Vagina (tissue), 2 donors: ENCODE measurements at places on chromosomes 3 and 15. TPM values are rescaled to one million over a fixed set of nuclear protein-coding genes. Genes with fewer than 3 reads are reported as not detected.

DNA sequence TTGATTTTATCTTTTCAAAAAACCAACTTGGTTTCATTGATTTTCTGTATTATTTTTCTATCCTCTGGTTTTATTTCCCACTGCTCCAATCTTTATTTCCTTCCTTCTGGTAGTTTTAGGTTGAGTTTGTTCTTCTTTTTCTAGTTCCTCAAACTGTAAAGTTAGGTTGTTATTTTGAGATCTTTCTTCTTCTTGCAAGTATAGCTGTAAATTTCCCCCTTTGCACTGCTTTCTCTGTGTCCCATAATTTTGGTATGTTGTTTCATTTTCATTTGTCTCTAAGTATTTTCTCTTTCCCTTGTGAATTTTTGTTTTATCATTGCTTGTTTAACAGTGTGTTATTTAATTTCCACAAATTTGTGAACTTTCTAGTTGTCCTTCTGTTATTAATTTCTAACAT, 120.0 kb downstream of the PLD1 start:
- peaks cover 11% of the 10 kb centered on the region for H3K36me3 ChIP-seq
- no peaks in the 10 kb centered on the region for H3K27me3 ChIP-seq
- H3K4me1 ChIP-seq, result peaks cover 19% of the 10 kb centered on the region
- H3K27ac ChIP-seq, result no peak overlapping the region
- no peak for DNase-seq

DNA sequence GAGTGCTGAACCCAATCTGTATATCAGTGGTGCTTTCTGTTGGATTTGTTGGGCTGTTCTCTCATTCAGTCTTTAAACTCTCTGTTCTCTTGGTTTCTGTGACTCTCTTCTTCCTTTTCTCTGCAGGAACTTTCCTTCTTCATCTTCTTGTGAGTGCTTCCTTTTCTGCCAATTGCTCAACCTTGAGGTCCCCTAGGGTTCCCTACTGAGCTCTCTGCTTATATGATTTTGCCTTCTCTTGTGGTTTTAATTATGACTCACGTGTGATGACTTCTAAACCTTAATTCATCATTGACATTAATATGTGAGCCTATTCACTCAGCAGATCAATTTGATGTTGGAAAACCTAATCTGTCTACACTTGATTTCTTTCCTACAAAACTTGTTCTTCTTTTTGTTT, 39.4 kb downstream of the MOBP start:
- no peaks in the 10 kb centered on the region for H3K36me3 ChIP-seq
- no peak for DNase-seq
- no peaks in the 10 kb centered on the region for H3K4me1 ChIP-seq
- no peak overlapping the region for H3K4me3 ChIP-seq

Gene PLCB2
- 14.0 TPM for total RNA-seq

Gene GBE1
- 25.0 TPM for total RNA-seq

Gene MKRN3
- not detected for total RNA-seq

DNA sequence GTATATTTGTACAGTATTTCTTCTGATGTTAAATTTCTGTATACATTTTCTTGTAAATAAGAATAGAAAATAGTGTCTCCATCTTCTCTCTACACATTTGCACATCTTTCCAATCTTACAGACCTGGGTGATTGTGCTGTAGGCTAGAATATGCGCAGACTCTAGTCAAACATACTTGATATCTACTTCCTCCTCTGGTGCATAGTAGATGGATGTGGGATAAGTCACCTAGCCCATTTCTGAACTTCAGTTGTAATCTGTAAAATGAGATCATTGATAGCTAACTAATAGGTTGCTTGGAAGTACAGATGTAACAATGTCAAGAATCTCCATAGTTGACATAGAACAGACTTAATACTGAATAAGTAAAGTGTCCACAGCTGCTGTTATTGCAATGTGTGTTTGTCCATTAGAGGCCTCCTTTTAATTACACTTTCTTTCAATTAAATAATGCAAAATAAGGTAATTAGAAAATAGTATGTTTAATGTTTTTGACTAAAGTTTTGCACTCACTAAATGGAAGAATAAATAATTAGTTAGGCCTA, 46.7 kb downstream of the ALCAM start:
- H3K4me3 ChIP-seq, result no peak overlapping the region
- H3K36me3 ChIP-seq, result no peaks in the 10 kb centered on the region
- no peak overlapping the region for H3K27ac ChIP-seq
- no peaks in the 10 kb centered on the region for H3K27me3 ChIP-seq
- DNase-seq, result no peak

DNA sequence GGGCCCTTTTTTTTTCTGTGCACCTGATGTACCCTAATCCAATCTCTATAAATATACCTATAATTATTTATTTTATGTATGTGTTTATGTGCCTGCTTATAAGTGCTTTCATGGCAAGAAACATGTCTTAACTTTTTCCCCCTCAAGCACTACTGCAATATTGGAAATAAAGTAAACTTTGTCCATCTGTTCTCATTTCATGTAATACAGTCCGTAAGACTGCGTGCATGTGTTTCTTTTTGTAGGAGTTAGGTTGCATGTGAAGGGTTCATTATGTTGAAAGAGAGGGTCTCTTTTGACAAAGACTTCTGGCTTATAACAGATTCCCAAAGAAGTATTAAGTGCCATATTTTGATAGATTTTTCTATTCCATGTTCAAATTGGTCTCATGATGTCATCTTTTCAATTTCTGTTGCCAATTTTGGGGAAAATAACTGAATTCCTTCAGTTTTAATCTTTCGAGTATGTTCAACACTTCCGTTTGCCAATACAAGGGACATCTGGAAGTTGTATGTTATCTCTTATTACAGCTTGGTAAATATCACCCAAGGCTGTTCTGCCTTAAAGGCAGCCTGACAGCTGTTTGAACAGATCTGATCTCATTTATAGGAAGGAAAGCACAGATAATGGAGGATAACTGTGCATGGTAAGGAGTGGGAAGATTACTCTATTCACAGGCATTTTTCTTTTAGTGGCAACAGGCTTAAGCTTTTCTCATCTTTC, 273.1 kb upstream of the SGO1 start:
- no peaks in the 10 kb centered on the region for H3K27me3 ChIP-seq
- H3K4me1 ChIP-seq, result no peaks in the 10 kb centered on the region
- no peaks in the 10 kb centered on the region for H3K36me3 ChIP-seq
- H3K27ac ChIP-seq, result no peak overlapping the region
- no peak for DNase-seq
